ENCODE measurements at places on chromosomes 3 and 15. TPM values are rescaled to one million over a fixed set of nuclear protein-coding genes. Genes with fewer than 3 reads are reported as not detected.

Gene LMOD3
- total RNA-seq = not detected

Gene C3orf62
- total RNA-seq = 4.8 TPM

Gene TMEM89
- total RNA-seq = 0.36 TPM

Gene CLK3
- 65.8 TPM for total RNA-seq

Gene SKOR1
- total RNA-seq = not detected

Gene ANKRD63
- not detected for total RNA-seq

Gene ADAMTS7
- 25.5 TPM for total RNA-seq

Gene TRAT1
- total RNA-seq = not detected

Gene CYP1A2
- total RNA-seq = not detected

DNA sequence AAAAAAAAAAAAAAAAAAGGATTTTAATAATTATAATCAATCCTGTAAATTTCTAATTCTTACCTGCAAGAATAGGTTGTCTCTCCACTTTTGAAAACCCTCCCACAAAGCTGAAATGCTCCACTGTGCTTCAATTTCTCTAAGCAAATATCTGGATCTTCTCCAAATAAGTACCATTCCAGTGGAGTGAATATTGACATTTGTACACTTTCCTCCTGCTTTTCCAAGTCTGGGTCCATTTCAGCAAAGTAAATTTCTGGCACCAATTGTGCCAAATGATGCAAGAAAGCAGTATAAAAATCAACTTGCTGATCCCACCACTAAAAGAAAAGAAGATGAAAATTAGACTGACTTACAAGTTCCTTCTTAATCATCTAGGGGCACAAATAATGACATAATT lies 19.9 kb downstream of the UBR1 start:
- peak; percentile 21 for DNase-seq

DNA sequence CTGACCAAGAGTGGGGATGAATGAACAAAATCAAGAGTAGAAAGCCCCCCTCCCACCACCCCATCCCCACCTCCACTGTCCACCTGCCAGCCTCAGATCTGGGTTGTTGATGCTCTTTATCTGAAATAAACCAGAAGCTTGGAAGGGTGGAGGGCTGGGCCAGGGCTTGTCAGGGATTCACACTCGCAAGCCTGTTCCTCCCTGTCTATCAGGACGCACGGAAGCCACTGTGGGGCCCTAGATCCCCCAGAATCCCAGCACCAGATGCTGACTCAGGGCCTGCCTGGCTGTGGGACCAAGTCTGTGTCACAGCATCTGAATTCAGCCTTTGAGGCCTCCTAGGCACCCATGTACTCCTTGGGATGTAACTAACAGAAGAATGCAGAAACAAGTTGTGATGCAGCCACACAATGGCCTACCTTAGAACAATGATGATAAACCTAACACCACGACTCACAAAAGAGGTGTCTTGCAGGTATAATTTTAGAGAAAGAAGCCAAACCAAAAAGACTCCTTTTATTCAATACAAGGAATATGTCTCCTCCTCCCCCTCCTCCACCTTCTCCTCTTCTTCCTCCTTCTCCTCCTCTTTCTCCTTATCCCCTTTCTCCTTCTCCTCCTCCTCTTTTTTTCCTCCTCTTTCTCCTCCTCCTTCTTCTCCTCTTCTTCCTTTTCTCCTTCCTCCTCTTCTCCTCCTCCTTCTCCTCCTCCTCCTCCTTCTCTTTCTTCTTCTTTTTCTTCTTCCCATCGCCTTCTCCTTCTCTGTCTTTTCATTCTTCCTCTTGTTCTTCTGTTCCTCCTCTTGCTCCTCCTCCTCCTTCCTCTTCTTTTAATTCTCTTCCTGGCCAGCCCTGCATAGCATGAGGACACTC lies 234.7 kb downstream of the PLCL2 start:
- DNase-seq = no peak

DNA sequence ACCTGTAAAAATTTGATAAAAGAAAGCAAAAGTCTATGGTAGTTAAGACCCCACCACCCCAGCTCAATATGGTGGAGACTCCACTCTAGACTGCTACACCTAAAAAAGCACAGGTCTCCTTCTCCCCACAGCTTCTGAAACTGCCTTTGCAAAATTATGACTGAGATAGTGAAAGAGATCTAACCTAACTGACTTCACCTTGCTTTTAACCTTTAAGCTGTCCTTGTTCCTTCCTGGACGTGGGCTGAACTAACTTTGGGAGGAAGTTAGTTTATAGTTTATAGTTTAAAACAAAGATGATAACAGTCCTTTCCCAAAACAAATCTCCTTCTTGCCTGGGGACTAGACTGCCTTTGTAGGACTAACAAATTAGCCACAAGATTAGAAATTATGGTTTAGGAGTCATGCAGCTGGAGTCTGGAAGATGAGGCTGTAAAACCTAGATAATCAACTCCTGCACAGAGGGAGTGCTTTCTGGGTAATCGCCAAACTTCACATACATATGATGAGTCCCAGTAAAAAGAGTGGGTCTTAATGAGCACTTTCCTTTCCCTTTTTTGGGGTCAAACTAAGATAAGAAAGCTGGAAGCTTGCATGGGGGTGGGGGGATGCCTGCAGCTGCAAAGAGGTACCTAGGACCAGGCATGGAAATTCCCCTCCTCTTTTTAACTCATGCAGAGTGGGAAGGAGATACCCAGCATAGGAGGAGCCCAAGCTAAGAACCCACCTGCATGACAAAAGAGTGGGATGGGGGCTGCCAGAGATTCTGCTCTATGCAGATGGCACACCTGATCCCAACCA lies 17.5 kb downstream of the CCR8 start:
- DNase-seq = no peak

DNA sequence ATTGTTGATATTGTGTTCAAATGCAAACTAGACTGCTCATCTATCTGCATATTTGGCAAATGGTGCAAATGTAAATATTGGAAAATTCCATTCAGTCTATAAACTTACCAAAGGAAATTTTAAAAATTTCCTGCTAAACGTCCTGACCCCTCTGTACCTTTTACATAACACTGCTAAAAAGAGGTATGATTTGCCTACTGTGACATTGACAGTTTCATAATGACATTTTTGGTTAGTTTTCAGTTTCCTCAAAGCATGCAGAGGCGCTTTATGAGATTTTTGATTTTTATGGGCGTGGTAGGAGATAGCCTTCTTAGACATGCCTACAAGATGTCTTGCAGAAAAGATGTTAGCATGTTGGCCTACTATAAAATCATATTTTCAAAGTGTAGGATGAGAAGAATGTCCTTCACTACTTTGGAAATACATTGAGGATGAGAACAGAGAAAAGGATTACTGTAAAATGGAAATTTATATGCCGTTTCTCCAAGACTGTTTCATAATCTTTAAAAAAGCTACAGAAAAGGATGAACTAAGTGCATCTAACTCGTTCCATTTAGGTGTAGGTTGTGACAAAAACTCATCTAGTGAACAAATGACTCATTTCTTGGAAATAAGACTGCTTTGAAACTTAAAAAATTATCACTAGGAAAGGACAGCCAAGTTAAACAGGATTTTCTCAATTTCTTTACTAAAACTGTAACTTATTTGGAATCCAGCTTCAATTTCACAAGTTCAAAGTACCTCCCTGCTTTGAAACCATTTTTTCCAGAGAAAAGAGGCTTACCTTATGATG lies 14.5 kb upstream of the ISLR start:
- no peak for DNase-seq

DNA sequence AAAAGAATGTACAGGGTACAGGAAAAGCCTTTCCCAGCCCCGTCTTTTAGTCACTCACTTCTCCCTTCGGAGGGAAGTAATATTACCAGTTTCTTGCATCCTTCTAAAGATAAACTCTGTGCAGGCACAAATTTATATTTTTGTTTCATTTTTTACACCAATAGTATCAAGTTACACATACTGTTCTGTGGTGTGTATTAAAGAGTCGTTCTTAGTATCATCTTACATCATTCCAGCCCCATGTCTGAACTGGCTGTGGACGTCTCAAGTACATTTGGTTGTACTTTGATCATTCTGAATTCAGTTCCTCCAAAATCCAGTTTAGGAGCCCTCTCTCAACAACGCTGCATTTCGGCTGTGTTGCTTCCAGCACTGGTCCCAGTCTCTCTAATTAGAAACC lies 68.7 kb downstream of the LMLN start:
- peak; percentile 41 for DNase-seq

GRCh38 chr15:68712886-68713285 lies 107.8 kb downstream of the ANP32A start:
- no peak for DNase-seq

GRCh38 chr15:99146661-99147060 lies 41.8 kb downstream of the SYNM start:
- DNase-seq = no peak

GRCh38 chr15:78208887-78209645 lies 25.3 kb downstream of the ACSBG1 start:
- DNase-seq = no peak

DNA sequence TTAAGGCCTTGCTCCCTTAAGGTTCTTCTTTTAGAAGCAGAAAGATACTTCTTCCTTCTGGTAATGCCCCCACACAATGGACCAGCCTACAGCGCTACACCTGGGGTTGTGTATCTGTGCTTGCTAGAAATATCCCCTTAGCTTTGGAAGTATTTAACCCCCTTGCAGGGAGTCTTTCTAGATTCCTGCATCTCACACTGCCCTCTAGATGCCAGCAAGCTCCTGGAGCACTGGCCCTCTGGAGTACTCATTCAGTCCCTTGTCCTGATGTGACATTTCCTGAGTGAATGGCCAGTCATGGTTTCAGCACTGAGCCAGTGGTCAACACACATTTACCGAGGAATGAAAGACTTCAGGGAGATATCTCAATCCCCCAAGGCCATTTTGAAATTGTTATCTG lies 30.4 kb upstream of the RBP2 start:
- no peak for DNase-seq

GRCh38 chr15:70271422-70272088 lies 173.8 kb upstream of the TLE3 start:
- DNase-seq = peak; percentile 96

- DNase-seq = no peak
These were observed 32.2 kb upstream of the MUC13 start for GRCh38 chr3:124966521-124967445.

DNA sequence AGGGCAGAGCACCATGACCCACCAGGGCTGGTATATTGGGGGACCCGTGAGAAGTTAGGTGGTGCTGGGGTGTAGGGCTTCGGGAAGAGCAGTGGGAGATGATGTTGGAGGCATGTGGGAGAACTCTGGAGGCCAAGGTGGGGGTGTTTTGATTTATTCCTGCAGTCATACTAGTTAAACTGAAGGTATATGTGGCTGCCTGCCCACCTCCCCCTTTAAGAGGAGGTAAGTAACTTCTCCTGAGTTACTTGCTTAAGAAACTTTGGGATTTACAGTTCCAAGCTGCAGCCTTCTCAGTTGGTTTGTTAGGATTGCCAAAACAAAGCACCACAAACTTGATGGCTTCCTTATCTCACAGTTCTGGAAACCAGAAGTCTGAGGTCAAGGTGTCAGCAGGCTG lies 73.1 kb upstream of the AGBL1 start:
- DNase-seq = no peak

- no peak for DNase-seq
These were observed 232.5 kb downstream of the UACA start for GRCh38 chr15:70530906-70531305.

- DNase-seq = peak; percentile 88
These were observed 16.5 kb downstream of the SPICE1 start for GRCh38 chr3:113498221-113499005.

- no peak for DNase-seq
These were observed 345.3 kb downstream of the CHST2 start for GRCh38 chr3:143464850-143465249.

DNA sequence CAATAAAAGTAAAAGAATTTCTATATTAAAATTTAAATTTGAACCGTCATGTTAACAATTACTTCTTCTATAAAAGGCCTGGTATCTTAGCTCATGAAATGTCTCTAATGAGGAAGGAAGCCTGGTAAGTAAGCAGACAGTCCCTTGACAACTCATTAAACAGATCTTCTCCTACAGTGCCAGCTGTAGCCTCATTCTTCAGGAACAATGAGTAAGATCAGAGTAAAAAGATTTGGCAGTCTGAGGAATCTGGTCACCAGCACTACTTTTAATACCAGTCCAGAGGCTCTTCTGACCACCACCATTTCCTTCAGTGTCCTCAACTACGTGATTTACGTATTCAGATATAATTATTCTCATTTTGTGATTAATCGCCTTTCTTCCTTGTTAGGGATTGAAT lies 955.0 kb upstream of the ALCAM start:
- no peak for DNase-seq

DNA sequence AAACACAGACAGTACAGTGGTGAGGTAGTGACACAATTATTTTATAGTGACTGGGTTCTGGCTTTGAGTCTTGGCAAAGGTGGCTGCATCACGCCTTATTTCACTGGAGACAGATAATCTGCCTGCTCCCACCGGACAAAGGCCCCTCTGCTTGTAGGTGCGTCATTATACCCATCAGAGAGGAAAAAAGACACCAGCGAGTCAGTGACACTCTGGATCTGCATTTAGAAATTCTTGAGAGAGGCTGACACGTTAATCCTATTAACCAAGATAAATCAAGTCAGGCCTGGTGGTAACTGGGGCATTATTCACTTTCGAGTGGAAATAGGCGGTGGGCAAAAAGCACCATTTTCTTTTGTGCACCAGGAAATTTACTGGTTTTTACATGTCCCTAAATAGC lies 76.2 kb downstream of the NR2F2 start:
- DNase-seq = no peak

- no peak for DNase-seq
These were observed 51.0 kb upstream of the TRA2B start for GRCh38 chr3:185988816-185989175.

GRCh38 chr15:68822818-68823217 lies 2.1 kb upstream of the ANP32A start:
- DNase-seq = no peak

GRCh38 chr15:100531823-100532327 lies 3.1 kb upstream of the CERS3 start:
- DNase-seq = no peak

DNA sequence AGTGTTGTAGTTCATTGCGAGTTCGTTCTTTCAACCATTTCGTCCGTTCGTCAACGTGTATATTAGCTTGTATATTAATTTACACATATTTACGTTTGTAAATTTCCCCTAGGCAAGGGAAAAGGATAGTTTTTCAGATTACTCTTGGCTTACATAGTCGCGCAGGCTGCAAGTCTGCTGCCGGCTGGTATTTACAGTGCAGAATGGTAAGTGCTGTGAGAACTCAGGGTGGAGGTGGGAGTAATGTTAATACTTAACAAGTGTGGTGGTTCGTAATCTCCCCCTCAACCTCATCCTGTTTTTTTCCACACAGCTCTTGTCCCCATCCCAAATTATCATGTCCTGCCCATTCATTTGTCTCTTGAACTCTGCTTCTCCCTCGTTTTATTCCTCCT lies 766 bp downstream of the FAM98B start:
- peak; percentile 15 for DNase-seq

GRCh38 chr15:72339777-72340177 lies 19.8 kb upstream of the CELF6 start:
- DNase-seq = peak; percentile 82
